ENCODE measurements at places on chromosomes 4 and X.

DNA sequence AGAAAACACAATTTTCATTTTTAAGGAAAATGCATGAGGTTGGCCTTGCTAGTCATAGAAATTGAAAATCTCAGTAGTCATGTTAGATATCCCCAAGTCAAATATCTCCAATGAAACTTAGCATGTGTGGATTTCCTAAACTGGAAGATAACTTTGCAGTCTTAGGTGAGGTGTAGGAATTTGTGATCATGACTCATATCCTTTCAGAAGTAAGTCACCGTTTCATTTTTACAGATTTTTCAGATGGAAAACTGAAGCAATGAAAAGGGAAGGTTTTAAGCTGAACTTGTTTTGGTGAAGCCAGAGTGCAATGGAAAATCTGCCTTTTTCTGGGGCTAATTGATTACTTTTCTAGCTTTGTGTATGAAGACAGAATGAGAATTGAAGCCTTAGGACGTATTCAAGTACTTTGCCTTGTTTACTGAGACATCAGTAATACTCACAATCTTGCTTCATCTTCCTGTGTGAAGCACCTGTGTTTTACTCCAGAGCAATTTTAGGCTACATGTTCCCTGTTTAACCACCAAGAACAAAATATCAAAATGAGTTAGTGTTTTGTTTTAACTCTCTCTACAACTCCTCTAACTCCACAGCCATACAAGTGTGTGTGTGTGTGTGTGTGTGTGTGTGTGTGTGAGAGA, 1662.8 kb upstream of the ADGRL3 start:
- DNase-seq = no peak

DNA sequence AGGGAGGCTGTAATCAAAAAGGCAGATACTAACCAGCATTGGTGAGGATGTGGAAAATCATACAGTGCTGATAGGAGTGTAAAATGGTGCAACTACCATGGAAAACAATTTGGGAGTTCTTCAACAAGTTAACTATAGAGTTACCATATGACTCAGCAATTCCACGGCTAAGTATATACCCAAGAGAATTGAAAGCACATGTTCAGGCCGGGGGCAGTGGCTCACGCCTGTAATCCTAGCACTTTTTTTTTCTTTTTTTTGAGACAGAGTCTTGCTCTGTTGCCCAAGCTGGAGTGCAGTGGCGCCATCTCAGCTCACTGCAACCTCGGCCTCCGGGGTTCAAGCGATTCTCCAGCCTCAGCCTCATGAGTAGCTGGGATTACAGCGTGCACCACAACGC, 15.0 kb upstream of the CD99L2 start:
- no peak for DNase-seq

DNA sequence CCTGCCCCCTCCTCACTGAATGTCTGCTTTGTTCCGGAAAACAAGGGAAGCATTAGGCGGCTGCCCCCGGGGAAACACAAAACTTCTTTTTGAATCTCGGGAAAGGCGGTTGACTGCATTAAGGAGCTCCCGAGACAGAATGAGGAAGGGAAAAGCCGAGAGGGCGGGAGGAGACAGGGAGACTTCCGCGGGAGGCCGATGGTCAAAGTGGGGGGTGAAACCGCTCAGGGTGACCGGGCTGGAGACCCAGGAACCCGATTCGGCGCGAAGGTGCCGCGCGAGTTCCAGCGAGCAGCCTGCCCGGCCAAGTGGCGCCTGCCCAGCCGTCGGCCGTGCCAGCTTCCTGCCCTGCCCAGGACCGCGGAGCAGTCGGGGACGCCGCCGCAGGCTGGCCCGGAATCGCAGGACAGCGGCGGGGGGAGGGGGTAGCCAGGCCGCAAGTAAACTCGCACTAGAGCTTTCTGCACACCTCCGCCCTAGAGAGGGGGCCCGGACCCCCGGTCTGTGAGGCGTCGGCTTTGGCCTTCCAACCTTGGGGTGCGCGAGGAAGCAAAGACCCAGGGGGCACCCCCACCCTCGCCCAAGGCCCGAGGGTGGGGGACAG, 55.1 kb upstream of the BCOR start:
- DNase-seq = no peak

DNA sequence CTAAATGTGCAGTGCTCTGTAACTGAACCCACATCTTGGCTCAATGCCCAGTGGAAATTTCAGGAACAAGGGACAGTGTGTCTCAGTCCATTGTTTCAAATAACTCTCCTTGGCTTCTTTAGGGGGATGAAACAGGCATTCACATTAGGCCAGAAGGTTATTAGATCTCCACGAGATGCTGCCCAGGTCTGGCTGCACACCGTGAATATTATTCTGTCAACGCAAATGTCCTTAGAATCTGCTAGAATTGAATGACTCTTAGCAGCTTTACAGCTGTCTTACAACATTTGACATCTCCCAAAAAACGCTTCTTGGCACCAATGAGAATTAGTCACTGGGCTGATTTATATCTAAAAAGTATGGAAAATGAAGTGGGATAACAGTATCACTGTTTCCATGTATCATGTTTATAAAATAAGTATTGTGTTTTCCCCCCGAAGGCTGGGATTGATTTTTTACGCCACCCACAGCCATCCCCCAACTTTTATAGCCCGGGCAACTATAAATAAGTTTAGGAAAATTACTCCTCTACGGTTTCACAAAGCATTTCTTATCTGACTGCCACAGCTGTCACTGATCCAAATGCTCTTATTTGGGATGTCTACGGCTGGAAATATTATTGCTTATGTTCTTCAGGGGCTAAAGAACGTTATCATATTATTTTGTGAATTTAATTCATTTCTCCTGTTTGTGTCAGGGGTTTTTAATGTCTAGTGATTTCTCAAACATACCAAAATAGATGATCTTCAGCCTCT, 559.7 kb upstream of the FAT1 start:
- no peak for DNase-seq

DNA sequence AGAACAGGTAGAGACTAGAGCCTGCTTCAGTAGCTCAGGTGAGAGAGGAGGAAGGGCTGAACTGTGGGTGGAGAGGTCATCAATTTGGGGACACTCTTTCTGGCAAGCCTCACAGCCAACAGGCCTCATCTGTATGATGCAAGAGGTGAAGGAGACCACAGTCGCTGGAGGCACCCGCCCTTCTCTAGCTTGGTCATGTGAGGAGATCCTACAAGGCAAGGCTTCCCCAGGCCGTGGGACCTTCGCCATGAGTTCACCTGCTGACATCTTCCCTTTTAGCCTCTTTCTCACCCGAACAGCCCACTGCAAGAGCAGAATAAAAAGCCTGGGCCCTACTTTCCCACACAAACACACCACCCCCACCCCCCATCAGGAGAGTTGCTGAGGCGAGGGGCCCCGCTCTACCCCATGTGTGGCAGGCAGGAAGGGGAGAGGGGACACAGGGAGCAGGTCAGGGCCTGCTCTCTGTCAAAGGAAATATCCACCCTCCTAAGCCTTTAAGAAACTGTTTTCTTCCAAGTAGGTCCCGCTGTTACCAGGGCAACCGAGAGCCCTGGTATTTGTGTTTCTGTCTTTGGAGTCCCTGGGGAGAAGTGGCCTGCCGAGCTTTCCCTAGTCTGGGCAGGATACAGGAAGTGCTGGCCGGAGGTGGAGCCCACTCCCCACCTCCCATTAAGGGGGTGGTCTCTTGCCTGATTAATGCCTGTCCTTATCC, 8.1 kb downstream of the RTL5 start:
- DNase-seq = no peak

Measured in stimulated activated CD4-positive, alpha-beta T cell treated with anti-CD3 and anti-CD28 coated beads, Interleukin-15, amount 100 ng/mL, for 1 hour (primary cell).